ENCODE measurements at places on chromosomes 5 and 9.
A peak's percentile ranks its signal among the peaks of the same experiment; 100 is the strongest.

DNA sequence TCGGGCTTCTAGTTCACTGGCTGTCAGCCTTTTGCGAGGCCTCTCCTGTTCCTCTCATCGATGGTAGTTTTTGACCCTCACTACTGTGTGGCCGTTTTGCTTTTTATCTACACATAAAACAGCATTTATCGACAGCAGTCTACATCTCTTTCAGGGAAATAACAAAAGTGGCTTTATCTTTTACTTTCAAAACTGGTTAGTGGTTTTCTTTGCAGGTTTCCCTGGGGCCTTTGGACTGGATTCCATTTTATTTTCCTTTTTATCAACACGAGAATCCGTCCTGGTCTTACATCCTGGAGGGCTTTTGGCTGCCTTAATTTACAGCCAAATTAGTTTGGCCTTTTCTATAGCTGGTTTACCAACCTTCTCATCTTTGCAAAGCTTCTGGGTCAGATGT, 793 bp upstream of the PKD2L2 start:
- DNase-seq, result no peak

DNA sequence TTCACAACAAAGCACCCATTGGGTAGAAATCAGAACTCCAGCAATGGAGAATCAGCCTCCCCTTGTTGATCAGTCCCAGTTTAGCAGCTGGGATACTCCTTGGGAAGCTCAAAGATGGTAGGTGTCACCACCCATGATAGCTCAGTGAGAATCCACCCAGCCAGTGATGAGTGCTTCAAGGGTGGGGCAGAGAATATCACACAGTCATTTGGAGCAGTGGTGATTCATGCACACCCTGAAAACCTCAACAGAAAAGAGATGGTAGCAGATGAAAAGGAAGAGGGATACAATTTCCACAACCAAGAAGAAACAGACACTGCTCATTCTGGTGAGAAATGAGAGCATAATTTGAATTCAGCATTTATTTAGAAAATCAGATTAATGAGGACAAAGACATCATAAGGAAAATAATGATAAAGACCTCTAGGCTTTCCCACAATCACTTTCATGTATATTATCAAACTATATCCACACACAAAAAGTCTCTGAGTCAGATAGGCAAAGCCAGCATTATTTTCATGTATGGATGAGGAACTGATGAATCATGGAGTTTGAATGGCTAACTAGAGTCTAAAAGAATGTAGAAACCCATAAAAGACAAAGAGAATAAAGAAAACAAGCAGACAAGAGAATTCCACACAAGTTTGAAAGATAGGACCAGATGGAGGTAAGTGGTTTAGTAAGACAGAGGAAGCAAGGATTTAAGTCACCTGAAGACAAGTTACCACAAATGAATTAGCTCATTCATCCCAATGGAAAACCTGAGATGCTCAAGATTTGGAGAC, 82.9 kb downstream of the FEM1C start:
- no peak for DNase-seq

GRCh38 chr9:133782157-133783130, 44.3 kb upstream of the SARDH start:
- DNase-seq, result peak; percentile 41

DNA sequence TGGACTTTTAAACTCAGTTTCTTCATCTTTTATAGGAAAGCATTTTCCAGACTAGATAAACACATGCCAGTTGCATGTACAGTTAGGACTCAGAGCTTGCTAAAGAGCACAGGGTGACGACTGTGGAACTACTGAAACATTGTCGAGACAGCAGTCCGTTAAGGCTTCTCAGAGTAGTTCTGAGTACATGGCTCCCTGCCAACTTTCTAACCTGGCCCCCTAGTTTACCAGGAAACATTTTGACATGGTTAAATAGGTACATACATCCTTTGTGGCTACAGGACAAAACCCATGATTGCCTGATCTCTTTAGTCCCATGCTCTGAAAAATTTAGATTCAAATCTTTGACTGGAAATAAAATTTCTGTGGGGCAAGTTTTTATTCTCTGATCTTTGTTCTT, 129.7 kb downstream of the SLF1 start:
- no peak for DNase-seq

DNA sequence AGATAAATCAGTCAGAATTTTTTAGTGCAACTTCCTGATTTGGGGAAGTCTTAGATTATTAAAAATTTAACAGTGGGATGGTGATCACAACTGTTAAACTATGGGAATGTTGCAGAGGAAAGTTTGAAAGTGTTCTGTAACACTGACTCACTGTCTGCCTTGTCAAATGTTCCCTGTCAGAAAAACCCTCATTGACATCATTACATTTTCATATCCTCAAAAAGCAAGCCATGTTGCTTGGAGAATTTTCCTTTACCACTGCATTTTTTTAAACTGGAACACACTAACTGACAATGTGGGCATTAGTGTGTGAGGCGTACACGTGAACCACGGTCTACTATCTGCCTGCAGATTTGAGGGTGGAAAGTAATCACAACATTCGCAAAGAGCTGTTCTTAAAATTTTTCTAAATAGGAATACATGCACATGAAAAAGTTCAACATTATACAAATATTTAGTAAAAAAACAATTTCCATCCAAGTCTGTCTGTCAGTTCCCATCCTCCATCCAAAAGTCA, 28.6 kb upstream of the IL7R start:
- DNase-seq, result no peak

DNA sequence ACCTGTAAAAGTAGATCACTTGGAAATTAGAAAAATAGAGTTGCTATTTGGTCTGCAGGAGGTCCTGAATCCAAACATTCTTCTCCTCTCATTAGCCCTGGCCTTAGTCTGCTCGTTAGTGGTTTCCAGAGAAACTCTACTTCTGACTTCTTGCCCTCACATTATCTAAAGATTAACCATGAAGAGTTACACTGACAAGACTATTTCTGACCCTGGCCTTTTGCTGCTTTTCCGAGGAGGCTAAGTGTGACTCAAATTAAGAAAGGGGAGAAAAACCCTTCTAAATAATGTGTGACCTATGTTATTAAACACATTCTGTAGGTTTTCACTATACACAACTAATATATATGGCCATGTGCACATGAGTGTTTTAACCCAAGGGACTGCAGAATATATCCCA, 302.4 kb downstream of the RAB3C start:
- DNase-seq, result no peak

DNA sequence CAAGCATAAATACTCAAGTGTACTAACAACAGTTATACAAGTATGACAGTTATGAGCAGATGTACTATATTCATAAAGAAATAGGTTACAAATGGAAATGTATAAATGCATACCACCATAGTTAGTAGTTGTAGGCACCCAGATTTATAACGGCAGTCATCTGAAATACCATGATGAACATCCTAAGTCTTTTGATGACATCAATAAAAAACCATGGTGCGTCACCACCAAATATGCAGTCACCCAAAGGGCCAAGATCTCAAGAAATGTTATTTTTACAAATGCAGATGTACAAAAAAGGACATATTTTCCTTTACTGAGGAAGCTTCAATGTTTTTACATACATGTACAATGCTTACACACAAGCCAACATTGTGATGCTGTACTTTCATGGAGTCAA, 70.8 kb upstream of the XPA start:
- no peak for DNase-seq

- DNase-seq, result no peak
Measured at GRCh38 chr5:112528928-112529327, 109.9 kb upstream of the EPB41L4A start.

DNA sequence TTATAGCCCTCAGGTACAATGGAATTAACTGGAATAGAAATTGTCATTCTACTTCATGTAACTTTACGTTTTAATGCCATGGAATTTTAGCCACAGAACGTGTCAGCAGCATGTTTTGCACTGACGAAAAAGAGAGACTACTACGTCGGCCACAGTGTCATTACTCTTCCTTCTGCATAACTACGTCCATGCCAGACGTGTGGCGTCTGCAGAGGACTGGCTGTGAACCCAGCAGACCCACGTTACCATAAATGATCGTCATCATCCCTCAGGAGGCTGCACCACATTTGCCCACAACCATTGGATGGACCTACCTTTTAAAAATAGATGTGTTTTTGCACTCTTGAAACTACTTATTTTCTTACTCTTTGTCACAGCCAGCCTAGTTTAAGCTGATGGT, 63.8 kb upstream of the ATG10 start:
- DNase-seq, result no peak

DNA sequence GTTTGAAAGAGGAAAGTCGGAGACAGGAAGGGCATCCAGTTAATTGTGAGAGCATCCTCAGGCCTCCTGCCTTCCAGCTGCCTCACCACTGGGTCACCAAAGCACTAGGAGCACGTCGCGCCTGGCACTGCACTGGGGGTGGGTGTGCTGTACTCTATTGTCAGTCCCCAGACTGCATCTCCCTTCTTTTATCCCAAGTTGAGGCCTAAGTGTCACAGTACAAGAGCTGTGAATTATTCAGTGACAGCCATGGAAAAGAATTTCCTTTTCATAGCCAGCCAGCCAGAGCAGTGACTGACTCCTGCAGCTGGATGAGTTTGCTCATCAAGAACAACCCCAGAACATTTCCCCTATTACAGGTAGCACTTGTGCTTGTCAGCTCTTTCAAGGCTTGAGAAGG, 16.3 kb downstream of the CLTA start:
- no peak for DNase-seq

GRCh38 chr5:86864051-86864450, 246.3 kb downstream of the COX7C start:
- DNase-seq, result no peak

GRCh38 chr5:75148051-75148450, 88.6 kb downstream of the ANKRD31 start:
- DNase-seq, result no peak

- no peak for DNase-seq
Measured at GRCh38 chr5:160339406-160340130, 27.2 kb upstream of the CCNJL start.

DNA sequence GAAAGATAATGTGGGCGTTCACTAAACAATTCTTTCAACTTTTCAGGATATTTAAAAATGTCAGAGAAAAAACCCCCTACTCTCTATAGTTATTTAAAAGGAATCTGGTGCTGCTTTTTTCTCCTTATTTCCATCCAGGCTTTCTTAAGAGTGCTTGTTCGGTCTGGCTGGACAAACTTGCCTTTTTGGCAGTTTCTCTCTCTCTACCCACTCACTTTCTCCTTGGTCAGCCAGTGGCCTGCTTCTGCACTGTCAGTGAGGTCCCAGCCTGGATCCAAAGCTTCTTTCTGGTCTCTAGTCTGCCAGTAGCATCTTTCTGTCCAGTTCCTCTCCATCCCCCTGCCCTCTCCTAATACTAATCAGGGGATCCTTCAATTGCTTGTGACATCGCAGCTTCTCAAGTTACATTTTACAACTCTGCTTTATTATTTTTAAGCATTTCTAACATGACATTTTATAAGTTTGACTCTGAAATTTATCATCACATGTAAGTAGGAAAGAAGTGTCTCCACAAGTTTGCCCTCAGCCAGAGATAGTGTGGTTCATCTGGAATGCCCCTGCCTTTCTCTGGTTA, 50.4 kb downstream of the PIK3R1 start:
- DNase-seq, result no peak

- DNase-seq, result no peak
Measured at GRCh38 chr5:168654211-168654721, 75.1 kb upstream of the PANK3 start.

- no peak for DNase-seq
Measured at GRCh38 chr5:30880514-30880913, 313.0 kb upstream of the CDH6 start.

GRCh38 chr5:132417010-132417439, 47.5 kb downstream of the SLC22A5 start:
- no peak for DNase-seq

GRCh38 chr5:33969572-33970452, 14.7 kb downstream of the SLC45A2 start:
- peak; percentile 25 for DNase-seq

GRCh38 chr5:124395287-124395686, 351.2 kb downstream of the ZNF608 start:
- DNase-seq, result peak; percentile 19

GRCh38 chr5:1509346-1510085, 14.2 kb downstream of the LPCAT1 start:
- no peak for DNase-seq

GRCh38 chr5:30878746-30879145, 314.7 kb upstream of the CDH6 start:
- no peak for DNase-seq

GRCh38 chr5:68380078-68380477, 164.5 kb downstream of the PIK3R1 start:
- DNase-seq, result no peak

GRCh38 chr9:18707061-18707461, 233.1 kb downstream of the ADAMTSL1 start:
- DNase-seq, result no peak

DNA sequence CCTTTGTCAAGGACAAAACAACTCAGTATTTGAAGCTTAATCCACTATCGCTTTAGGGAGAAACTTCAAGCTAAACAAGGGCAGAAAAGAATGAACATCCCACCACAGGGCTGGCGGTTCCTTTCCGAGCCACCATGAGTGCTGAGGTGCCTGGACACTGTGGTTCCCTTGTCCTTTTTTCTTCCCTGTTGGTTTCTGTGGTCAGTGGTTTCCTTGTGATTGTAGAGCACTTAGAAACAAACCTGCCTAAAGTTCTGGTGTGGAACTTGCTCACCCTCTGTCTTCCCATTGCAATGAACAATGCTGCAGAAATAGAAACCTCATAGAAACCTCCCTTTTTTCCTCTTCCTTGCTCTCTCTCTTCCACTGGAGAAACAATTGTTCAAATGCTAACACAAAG, 79.3 kb upstream of the TBC1D2 start:
- no peak for DNase-seq

DNA sequence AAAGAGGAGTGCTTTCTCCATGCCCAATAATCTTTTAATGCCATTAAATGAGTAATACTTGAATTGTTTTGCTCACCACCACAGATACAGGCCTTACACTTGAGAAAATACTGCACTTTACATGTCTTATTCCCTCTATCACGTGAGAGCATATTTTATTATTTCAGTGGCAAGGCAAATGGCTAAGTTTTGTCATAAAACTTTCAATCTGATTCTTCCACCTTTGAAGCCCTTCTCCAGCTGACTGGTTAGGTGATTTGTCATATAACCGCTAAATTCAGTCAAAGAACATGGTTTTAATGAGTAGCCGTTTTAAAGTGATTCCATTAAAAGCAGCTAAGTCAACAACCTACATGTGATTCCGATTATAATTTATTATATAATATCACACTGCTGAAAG, 43.8 kb downstream of the FAT2 start:
- no peak for DNase-seq

DNA sequence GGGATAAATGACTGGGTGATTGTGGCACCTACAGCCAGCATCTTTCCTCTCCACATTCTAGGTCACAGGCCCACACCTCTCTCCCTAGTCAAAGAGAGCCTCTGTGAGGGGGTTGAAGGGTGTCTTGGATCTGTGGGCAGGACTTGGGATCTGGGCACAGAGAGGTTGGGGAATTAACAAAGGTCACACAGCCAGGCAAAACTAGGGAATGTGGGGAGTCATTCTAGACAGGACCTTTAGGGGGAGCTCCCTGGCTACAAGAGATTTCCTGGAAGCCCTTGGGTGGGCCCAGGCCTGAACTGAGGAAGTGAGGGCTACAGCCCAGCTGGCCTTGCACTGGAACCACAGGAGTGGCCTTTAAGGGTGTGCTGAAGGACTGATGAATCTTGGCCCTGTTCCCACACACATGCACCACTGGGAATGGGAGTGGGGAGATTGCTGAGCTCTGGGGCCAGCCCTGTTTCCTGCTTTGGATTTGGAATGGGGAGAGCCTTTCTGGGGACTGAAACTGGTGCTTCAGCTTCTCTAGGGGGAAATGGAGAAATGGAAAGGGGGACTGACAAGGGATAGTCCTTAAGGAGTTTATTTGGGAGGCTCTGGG, 12.4 kb upstream of the CXXC5 start:
- DNase-seq, result peak; percentile 56
